Stimulated activated naive CD4-positive, alpha-beta T cell treated with Interleukin-2 at 50 U/mL for 16 hours (primary cell): ENCODE measurements at places on chromosomes 1 and 21.
A peak's percentile ranks its signal among the peaks of the same experiment; 100 is the strongest.

GRCh38 chr1:64197076-64197475 lies 6.3 kb upstream of the UBE2U start:
- DNase-seq, result no peak

- DNase-seq, result no peak
Observed at GRCh38 chr1:44411861-44412260, 6.8 kb downstream of the RNF220 start.

- no peak for DNase-seq
Observed at GRCh38 chr1:155079210-155079486, 511 bp downstream of the EFNA3 start.

DNA sequence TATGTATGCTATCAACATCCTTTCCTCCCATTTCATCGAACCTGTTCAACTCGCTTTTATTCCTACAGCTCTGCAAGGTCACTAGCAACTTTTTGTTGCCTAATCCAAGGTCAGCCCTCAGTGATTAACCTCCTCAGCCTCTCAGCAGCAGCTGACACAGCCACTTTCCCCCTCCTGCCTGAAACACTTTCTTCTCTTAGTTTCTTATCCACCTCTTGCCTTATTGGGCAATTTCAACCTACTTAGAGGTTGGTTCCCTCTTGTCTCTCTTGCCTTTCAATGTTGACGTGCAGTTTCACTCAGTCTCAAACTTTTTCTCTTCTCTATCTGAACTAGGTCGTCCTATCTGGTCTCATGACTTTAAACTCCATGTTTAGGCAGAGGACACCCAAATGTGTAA lies 156.3 kb downstream of the C1orf94 start:
- DNase-seq, result no peak

GRCh38 chr1:87739141-87739540 lies 410.5 kb downstream of the LMO4 start:
- no peak for DNase-seq

- no peak for DNase-seq
Observed at GRCh38 chr1:78279051-78279450, 211.7 kb upstream of the PTGFR start.

DNA sequence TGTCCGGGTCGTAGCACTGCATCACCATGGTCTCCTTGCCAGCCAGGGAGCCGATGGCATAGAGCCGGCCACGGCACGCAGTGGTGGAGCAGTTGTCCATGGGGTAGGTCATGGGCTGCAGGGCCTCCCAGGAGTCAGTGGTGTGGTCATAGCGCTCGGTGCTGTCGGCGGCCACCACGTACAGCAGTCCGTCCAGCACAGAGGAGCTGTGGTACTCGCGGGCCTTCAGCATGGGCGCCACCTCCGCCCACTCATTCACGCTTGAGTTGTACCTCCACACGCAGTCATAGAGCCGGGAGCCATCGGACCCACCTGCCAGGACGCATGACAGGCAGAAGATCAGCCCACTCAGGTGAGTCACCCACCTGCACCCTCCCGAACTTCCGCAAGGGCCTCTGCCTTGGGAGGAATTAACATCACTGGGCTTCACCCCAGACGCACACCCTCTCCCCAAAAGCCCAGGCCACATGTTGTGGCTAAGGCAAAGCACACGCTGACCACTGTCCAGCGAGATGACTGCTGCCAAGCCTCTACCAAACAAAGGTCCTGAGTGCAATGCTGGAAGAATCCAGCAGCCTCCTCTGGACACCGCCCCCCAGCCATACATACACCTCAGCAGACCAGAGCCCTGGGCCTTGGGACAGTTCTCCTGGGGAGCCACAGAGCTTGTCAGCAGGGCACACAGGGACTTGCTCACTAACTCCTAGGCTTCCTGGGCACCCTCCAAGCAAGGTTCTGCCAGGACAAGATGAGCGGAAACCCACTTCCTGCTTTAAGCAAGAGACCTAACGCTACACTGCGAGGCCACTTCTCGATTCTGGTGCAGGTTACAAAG lies 3.3 kb downstream of the KLHL21 start:
- DNase-seq, result peak; percentile 61

GRCh38 chr1:92486251-92487077 lies at the start of gene GFI1:
TSS of gene GFI1 (minus strand) at chr1:92486925. CDS start at chr1:92483487, 3,438 bp downstream.
- peak; percentile 74 for DNase-seq

DNA sequence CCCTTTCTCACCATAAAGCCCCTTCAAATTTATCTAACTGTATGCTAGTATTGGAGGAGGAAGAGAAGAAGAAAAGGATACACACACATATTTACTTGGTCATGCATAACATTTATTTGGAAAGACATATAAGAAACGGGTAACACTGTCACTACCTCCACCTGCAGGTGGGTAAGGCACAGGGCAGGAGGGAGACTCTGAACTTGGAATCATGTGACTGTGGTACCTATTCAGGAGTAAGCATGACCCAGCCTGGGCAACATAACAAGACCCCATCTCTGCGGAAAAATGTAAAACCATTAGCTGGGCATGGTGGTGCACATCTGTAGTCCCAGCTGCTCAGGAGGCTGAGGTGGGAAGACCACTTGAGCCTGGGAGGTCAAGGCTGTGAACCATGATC lies 1.4 kb upstream of the PADI6 start:
- no peak for DNase-seq

GRCh38 chr1:205927247-205927646 lies 16.0 kb downstream of the SLC26A9 start:
- DNase-seq, result no peak

DNA sequence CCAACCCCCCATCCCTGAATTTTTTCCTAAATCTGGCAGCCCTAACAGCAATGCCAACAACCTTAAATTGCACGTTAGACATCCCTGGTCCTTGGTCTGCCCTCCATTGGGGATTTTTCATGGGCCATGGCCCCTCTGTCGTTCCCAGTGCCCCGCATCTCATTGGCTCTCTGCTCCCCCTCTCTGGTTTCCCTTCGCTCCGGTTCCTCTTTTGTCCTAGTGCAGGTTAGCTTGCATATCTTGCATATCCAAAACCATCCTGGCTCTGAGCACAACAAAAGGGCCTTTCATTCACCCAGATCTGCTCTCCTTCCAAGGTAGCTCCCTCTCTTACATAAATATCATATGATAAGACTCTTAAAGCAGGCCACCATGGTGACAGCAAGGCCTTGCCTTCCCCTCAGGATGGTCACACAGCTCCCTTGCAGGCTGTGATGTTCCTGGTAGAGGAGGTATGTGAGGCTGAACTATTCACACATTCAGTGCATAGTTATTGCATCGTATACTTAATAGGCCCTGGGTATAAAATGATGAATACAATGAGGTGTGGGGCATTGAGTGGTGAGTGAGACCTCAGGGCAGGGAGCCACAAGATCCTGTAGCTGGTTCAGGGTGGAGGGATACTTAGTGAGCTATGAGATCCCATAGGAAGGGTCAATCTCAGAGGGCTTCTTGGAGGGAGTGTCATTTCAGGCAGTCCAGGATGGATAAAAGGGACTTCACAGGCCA lies 45.2 kb downstream of the TENT5C start:
- DNase-seq, result no peak

GRCh38 chr1:83762039-83762365 lies 236.9 kb downstream of the TTLL7 start:
- no peak for DNase-seq

- DNase-seq, result peak; percentile 24
Observed at GRCh38 chr1:25906644-25907300, 553 bp upstream of the STMN1 start.

GRCh38 chr1:44031252-44032169 lies at the start of gene SLC6A9:
TSS of gene SLC6A9 (minus strand) at chr1:44031462. CDS start at chr1:44024277, 7,185 bp downstream.
- DNase-seq, result peak; percentile 57

DNA sequence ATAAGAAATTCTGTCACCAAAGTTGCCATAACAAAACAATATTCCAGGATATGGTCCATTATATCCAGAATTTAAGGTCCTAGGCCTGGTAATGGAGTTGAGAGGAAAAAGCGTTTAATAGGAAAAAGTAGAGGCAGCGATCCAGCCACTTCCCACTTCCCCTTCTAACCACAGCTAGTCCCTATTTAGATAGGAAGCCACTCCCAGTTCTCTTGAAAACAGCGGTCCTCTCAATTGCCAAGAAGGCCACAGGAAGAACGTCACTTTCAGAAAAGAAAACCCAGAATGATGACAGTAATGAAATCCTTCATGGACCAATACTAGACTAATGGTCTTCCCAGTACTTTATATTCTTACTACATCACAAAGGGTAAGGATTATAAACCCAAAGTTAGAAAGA lies 38.6 kb downstream of the ABL2 start:
- DNase-seq, result no peak

GRCh38 chr21:44471341-44471740 lies 16.0 kb downstream of the LRRC3 start:
- no peak for DNase-seq

DNA sequence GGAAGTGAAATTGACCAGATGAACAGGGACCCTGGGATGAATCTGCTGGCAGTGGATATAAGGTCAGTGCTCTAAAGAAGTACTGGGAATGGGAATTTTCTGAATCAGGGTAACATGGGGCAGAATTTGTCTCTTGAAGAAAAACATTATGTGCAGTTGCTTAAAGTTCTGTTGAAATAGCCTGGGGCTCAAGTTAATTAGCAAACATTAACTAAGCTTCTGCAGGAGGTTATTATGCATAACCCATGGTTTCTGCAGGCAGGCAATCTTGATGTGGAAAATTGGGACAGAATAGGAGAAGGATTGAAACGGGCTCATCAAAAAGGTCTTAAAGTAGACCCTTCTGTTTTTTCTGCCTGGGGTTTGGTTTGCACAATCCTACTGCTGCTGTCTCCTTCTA lies 14.0 kb downstream of the GSTM5 start:
- DNase-seq, result no peak

GRCh38 chr1:248778906-248779305 lies 23.3 kb upstream of the LYPD8 start:
- no peak for DNase-seq

- no peak for DNase-seq
Observed at GRCh38 chr21:21907271-21907670, 909.1 kb downstream of the NCAM2 start.

GRCh38 chr1:8525216-8525557 lies 207.3 kb downstream of the SLC45A1 start:
- no peak for DNase-seq

DNA sequence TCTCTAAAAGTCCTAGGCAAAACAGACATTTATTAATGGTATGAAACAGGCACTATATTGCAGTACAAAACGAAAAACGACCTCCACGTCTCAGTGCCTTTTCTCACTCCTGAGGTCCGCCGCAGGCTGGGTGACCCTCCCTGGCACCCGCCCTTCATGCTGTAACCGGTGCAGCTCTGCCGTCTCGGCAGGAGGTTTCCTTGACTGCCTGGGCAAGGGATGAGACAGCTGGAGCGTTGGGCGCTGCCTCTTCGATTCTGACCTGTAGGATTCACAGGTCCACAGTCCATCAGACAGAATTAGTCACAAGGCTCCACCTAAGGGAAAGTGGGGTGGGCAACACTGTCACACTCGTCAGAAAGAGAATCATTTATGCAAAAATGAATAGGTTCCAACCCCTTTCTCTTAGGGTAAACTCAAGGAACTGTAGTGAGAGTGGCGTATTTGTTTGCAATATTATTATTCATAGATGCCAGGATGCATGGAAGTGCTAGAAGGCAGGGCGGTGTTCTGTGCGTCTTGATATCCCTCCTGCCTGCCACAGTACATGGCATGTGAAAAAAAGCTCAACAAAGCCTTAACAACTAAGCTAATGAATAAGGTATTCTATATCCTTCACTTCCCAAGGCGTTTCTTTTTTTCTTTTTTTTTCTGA lies 23.5 kb upstream of the ZBTB18 start:
- no peak for DNase-seq

GRCh38 chr1:183552891-183553290 lies 37.4 kb downstream of the NCF2 start:
- DNase-seq, result no peak

DNA sequence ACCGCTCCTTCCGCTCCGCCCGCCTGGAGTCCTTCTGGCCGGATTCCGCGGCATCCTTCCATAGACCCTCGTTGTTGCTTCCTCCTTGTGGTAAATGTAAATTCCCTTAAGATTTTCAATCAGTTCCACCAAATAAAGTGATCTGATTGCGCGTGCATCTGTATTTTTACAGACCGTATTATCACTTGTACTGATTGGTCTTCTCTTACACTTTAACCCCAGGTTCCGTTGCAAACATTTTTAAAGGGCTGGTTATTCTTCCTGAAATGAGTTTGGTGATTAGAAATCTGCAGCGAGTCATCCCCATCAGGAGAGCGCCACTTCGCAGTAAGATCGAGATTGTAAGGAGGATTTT lies 483 bp downstream of the YBEY start:
- no peak for DNase-seq

DNA sequence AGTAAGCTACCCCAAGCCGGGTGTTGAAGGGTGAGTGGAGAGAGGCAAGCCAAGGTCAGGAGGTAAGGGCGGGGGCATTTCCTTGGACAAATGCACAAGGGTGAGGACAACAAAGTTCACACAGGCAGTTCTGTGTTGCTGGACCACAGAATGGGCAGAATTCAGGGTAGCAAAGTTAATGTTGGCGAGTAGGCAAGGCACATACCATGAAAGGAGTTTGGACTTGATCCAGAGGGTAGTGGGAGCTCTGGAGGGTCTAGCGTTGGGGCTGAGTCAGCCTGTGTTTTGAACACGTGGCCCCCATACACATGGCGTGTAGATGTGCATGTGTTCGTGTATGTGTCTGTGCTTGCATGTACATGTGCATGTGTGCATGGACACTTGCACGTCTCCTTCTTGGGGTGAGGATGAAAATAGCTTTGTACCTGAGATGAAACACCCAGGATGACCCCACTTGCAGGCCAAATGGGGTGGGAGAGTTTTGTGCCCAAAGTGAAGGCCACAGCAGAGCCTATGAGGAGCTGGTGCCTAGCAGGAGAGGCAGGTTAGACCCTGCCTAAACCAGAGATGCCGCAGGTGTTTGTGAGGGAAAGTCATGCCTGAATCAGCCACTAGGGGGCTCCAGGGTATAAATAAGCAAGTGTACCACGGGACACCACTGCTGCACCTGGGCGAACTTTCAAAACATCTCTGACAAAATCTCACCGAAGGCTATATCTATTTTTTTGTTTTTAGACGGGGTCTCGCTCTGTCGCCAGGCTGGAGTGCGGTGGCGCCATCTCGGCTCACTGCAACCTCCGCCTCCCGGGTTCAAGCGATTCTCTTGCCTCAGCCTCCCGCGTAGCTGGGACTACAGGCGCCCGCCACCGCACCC lies 21.8 kb downstream of the SLC27A3 start:
- peak; percentile 75 for DNase-seq

- no peak for DNase-seq
Observed at GRCh38 chr1:8930116-8930515, 15.6 kb upstream of the CA6 start.

DNA sequence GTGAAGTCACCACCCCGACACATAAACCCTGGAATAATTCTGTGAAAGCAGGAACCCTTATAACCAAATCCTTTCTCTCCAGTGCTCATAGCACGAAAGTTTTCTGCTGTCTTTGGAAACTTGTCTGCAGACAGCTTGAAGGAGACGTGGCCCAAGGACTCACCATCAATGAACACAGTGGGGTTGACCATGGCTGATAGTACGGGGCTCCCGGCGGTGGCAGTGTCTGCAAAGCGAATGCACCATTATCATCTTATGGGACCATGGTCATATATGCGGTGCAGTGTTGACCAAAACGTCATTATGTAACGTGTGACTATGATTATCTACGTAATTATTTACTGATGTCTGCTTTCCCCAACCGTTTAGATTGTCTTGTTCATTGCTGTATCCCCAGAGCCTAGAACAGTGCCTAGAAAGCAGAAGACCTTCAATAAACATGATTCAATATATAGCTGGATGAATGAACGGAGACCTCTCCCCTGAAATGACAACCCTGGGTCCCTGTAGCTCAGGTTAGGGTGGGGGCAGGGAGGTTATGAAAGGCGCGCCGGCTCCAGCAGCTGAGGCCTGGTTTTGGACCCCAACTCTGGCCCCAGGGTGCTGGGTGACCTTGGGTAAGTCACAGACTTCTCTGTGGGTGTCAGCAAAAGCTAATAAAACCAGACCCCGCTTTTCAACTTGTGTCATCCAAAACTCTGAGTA lies 128.4 kb upstream of the ZBTB40 start:
- DNase-seq, result no peak
